ENCODE measurements at places on chromosomes 11 and 22.

DNA sequence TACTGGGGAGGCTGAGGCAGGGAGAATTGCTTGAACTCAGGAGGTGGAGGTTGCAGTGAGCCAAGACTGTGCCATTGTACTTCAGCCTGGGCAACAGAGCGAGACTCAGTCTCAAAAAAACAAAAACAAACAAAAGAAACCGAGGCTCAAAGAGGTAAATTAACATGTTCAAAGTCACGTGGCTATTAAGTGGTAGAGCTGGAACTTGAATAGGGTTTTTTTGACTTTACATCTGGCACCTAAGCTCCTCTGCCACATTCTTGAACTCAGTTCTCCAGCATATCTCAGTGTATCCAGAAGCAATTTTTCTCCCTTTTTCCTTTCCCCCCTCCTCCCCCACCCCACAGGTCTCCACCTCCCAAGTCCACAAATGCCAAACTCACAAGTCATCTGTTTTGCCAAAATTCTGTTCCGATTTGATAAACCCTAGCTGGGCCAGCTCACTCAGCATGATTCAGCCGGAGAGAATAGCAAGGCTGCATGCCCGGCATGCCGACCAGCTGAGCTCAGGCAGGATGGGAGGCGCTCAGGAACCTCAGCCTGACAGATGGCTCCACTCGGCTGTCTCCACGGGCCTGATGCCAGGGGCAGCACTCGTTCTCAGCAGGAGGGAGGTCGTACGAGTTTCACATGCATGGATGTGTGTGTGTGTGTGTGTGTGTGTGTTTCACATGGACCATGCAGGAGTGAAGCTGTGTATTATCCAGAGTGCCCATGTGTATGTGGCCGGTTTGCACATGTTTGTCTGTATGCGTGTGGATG, 63.2 kb upstream of the RRAS2 start:
- peak; percentile 85 for DNase-seq

- DNase-seq, result no peak
Observed at GRCh38 chr11:5071799-5072198, 2.4 kb downstream of the OR52E1 start.

DNA sequence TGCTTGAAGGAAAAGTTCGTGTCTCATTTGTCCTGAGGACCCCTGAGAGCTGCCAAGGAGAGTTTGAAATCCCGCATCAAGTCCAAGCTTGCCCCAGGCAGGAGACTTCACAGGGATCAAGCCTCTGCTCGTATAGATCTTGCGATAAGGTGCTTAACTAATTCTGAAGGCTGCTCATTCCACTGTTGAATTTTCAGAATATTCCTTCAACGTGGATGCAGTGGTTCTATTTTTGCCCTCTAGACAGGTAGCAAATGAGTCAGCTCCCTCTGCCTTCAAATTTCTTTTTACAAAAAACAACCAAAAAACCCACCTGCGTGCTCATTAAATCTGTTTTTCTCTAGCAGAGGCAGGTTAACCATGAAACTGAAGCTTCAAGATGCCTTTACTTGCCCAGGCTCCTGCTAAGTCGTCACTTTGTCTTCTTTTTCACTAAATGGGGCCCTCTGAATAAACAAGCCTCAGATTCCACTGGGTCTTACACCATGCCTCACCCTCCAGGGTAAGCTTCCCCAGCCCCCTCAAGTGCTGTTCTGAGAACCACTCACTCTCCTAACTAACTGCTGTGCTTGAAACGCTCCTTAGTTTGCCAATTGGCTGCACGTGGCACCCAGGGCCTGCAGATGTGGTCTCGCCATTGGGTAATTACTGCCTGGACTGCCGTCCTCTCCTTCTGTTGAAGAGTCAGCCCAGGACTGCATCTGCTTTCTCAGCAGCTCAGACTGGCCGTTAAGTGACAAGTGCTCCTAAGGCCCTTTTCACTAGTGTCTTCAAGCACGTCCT, 105.0 kb downstream of the TRPC6 start:
- peak; percentile 44 for DNase-seq

DNA sequence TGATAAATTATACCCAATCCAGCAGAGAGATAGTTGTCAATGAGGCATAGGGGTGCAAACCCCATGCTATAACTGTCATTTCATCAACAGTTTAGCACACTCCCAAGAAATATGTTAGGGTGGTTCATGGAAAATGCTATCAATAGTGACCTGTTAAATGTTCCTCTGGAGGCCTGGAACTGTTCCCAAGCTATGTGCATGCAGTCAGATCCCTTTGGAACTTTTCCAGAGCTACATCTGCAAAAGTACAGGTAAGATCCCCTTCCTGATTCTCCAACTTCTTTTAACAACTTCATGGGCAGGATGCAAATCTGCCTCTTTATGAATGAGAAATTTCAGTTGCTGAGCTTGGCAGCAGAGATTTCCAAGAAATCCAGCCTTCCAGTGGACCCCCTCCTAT, 27.2 kb downstream of the ABTB2 start:
- DNase-seq, result no peak

DNA sequence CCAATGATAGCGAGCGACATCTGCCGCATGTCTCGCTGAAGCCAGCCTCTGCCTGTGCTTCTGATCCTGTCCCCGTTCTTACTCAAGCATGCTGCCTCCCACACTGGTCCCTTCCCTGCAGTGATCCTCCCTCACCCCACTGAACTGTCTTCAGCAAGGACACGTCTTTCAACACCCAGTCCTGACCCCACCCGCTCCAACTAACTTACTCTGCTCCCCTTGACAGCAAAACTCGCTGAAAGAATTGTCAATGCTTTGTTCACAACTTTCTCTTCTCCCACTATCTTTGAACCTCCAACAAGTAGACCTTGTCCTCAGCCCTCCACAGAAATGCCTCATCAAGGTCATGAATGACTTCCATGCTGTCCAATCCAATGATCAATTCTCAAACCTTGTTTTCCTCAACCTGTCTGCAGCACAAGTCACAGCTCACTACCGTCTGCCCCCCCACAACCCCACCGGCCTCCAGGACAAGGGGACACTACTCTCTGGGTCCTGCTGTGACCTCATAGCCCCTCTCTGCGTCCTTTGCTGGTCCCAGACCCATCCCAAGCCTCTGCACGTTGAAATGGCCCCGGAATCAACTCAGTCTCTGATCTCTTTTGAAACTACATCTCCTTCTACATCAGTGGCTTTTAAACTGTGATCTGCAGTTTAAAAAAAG, 108.0 kb downstream of the MICAL3 start:
- DNase-seq, result no peak

DNA sequence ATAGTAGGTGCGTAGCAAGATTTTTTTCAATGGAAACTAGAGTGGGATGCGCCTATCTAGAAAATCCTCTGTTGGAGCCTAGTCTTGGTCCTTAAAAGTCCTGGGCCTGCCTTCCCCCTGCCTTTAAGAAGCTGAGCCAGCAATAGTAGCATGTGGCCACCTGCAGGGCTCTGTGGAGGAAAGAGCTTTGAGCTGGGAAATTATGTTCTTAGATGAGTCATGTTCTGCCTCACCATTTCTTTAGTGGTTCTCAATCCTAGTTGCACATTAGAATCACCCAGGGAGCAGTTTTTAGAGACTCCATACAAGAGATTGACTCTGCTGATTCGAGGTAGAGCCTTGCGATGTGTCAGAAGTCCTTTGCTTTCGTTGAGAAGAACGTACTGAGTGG, 133.5 kb downstream of the COMMD9 start:
- no peak for DNase-seq

- DNase-seq, result no peak
Observed at GRCh38 chr11:13487661-13488030, 8.2 kb downstream of the PTH start.

GRCh38 chr11:134951305-134951700, 539.3 kb upstream of the B3GAT1 start:
- no peak for DNase-seq

DNA sequence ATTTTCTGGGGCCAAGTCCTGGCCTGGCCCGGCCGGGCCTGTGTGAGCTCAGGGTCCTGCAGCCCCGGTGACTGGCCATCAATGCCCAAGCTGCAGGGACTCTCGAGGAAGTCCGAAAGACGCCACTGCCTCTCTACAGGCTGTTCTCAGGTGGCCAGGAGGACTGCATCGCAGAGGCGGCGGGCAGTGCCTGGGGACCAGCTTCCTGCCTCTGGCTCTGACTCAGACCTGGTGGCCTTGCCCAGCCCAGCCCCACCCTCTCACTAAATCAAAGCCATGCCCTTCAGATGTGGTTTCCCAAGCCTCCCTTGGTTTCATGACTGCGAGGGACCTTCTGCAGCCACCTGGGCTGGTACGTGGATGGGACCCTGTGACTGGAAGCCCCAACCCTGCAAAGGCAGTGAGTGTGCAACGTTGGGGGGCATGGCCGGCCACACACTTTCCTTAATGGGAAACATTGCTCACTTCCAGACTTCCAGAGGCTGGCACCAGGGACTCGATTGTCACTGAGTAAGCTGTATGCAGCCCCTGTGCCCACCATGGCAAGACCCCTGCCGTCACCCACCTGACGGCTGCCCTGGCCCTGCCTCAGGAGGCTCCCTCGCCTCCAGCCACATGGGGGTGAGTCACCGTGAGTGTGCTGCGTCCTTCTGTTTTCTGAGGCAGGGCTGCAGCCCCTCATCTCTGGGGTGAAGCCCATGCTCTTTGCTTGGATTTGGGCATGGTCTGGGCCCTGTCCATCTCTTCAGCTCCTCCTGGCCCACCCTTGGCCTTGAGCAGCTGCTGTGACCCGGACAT, 6.0 kb upstream of the FGF3 start:
- no peak for DNase-seq

DNA sequence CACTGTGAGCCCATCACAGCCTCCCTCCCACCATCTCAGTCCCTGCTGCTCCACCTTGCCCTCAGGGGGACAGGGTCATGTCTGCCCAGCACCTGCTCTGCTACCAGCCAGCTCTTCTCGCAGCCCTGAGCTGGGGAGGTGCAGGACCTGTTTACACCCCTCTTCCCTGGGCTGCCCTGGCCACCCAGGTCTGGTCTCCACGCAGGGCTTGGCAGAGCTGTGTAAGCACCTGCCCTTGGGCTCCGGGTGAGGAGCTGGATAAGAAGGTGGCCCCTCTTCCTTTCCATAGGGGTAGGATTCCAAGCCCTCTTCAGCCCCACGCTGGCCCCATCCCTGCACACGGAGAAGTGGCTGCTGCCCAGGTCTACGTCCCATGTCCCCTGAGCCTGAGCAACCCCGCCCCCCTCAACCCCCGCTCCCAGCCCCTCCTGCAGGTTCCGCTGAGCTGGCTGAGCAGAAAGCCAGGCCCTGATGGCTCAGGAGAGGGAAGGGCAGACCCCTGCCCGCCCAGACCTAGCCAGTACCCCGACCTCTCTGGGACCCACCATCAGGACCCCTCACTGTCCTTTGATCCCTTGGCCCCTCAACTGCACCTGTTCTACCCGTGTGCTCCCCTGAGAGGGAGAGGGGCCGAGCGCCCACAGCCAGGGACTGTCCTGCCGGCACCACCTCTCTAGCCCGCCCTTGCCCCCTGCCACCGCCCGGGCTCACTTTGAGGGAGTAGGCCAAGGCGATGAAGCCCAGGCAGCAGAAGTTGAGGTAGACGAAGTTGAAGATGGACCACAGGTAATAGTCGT, 3.2 kb downstream of the IFITM10 start:
- DNase-seq, result no peak

DNA sequence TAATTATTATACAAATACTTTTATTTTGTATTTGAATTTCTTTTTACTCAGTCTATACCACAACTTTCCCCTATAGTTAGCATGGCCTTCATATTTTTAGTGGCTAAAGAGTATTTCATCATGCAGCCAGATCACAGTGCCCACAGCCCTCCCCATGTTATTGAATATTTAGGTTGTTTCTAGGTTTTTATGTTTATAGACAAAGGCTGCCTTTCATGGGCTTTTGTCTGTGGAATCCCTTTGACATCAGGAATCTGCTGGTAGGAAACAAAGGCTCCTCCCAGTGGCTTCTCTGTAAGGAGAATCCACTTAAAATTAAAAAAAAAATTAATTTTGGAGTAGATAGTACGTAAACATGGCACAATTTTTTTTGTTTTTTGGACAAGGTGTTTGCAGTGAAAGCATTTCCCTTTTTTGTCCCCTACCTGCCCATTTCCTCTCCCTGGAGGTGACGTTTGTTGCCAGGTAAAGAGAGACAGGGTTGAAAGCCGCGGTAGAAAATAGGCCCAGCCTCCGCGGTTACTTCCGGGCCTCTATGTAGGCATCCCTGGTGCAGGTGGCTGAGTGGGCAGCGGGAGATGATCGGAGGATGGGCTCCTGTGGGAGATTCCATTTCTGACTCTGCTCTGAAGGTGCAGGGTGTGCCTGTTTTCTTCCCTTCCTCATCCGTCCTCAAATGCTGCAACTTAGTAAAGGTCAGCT, 82.2 kb upstream of the OR4B1 start:
- no peak for DNase-seq

- DNase-seq, result no peak
Observed at GRCh38 chr11:85823816-85824215, 12.9 kb upstream of the SYTL2 start.

All from NCI-H524 (cell line).